CD8-positive, alpha-beta memory T cell (primary cell): ENCODE measurements at places on chromosomes 2 and 18.

DNA sequence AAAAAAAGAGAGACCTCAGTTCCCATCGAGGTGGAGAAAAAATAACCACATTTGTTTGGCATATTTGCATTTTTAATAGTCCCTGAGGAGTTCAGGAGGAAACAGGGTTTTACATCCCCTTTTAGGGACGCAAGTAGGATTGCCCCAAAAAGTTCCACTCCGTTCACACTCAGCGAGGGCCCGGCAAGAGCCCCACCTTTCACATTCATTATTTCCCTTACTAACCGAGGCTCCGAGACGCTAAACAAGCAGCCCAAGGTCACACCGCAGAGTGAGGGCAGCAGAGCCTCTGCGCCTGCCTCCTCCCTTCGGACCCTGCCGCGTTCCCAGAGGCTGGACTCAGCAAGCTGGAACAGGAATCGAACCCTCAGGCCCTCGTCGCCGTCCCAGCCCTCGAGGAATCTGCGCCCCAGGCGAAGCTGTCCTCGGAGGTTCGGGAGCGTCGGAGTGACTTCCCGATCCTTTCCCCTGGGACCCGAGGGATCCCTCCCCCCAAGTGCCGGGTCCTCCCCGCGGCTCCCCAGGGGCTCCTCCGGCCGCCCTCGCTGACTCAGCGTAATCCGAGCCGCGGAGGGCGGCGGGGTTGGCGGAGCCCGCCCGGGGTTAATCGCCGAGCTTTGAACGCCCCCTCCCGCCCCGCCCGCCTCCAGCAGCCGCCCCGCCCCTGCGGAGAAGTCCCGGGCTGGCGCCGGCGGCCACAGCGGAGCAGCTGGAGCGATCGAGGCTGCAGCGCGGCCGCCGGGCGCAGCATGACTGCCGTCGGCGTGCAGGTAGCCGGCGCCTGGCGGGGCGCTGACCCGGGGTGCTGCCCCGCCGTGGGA is at the start of gene TMEM37:
TMEM37 (plus strand) TSS at position 700 of the 821 bp plus-strand sequence; CDS start at position 750, 50 bp downstream.
- no peaks in the 10 kb centered on the region for H3K4me1 ChIP-seq
- no peak within 1 kb of the TSS for H3K27ac ChIP-seq
- H3K36me3 ChIP-seq, result no peaks in the 10 kb centered on the region

DNA sequence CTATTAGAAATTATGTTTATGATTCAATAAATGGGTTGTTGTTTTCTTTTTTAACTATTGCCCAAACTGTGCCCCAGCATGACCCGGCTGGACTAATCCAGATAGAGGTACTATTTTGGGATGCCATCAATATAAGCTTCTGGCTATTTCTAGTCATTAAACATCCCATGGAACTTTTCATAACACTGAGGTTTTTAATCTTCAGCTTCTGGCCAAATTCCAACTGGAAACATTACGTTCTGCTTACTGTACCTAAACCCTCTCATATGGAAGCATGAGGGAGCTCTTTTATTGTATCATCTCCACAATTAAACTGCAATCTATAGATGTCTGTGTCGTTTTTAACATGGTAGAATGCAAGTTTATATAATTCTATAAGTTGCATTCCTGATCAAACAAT is 674.7 kb downstream of the ARHGAP15 start:
- no peak for DNase-seq
- no peaks in the 10 kb centered on the region for H3K36me3 ChIP-seq
- no peaks in the 10 kb centered on the region for H3K27me3 ChIP-seq
- no peak overlapping the region for H3K27ac ChIP-seq
- no peaks in the 10 kb centered on the region for H3K4me1 ChIP-seq

DNA sequence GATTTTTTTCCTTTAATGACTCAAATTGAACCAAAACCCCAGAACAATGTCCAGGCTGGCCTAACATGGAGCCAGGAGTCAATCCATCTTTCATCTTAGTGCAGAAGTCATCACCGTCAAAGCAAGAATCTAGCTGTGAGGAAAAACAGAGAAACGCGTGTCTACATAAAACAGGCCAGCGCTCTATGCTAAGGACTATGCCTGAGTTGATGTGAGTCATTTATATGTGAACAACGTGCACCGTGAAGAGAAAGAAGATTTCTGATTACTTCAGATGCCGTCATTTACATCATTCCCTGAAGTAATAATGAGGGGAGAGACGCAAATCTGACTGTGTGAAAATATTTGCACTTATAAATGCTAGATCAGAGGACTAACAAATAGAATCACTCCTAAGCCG is 34.0 kb upstream of the SALL3 start:
- H3K4me3 ChIP-seq, result no peak overlapping the region
- no peaks in the 10 kb centered on the region for H3K36me3 ChIP-seq
- DNase-seq, result no peak
- H3K4me1 ChIP-seq, result no peaks in the 10 kb centered on the region
- H3K27me3 ChIP-seq, result no peaks in the 10 kb centered on the region
- no peak overlapping the region for H3K27ac ChIP-seq

DNA sequence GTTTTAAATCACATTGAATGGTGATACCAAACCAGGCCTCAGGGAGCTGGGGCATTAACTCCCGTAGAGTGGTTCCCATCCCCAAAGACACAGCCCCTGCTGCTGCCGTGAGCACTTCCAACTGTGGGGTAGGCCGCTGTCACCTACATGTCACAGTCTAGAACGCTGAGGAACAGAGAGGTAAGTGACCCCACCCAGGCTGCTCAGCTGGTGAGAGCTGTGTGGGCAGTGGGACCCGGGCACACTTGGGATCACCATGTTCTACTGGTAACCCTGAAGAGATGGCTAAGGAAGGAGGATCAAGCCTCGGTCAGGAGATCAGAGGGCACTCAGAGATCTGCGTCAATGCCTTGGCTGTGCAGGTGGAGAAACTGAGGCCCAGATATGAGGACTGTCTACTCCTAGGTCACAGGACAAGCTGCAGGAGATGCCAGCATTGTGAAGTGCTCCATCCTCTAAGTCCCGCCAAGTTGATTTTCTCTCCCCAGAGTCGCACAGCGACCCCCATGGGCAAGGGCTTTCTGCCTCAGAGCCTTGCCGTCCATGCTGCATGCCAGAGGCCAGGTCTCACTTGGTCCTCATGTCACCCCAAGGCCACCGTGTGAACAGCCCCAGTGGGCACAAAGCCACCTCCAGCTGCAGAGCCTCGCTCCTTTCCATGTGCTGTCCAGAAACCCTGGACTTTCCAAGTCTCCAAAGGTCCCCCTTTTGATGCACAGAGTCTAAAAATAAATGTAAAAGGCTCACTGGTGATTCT is 144.2 kb upstream of the OTOS start:
- no peak for DNase-seq
- no peaks in the 10 kb centered on the region for H3K4me1 ChIP-seq
- no peaks in the 10 kb centered on the region for H3K36me3 ChIP-seq
- no peak overlapping the region for H3K4me3 ChIP-seq
- H3K27me3 ChIP-seq, result no peaks in the 10 kb centered on the region

DNA sequence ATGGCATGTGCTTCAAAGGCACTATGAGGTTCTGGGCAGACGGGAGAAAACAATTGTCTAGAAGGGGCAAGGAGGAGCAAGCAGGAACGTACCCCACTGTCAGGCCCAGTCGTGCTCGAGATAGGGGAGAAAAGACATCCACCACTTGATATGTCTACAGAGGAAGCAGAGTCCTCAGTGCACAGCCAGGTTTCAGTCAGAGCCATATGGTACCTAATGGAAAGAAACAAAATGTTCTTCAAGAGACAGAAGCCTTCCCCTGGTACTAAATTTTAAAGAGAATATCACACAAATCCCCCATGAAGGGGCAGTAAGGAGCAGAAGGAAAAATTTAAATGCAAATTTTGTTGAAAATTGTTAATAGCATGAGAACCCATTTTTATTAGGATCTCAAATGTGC is 21.9 kb downstream of the THUMPD2 start:
- no peaks in the 10 kb centered on the region for H3K27me3 ChIP-seq
- no peak for DNase-seq

DNA sequence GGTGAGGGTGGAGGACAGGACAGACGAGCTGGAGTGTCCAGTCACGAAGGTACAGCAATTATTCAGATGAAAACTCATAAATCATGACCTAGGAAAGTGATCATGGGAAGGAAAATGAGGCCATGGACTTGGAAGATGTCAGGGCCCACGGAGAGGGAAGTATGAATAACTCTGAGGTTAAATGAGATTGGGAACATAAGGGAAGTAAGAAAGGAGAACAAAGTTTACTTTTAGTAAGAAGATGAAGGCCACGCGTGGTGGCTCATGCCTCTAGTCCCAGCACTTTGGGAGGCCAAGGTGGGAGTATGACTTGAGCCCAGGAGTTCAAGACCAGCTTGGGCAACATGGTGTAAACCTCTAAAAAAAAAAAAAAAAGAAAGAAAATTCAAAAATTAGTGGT is 56.2 kb downstream of the AQP4 start:
- no peak overlapping the region for H3K4me3 ChIP-seq
- no peaks in the 10 kb centered on the region for H3K4me1 ChIP-seq
- H3K27me3 ChIP-seq, result no peaks in the 10 kb centered on the region
- no peaks in the 10 kb centered on the region for H3K36me3 ChIP-seq
- no peak for DNase-seq
- H3K27ac ChIP-seq, result no peak overlapping the region

DNA sequence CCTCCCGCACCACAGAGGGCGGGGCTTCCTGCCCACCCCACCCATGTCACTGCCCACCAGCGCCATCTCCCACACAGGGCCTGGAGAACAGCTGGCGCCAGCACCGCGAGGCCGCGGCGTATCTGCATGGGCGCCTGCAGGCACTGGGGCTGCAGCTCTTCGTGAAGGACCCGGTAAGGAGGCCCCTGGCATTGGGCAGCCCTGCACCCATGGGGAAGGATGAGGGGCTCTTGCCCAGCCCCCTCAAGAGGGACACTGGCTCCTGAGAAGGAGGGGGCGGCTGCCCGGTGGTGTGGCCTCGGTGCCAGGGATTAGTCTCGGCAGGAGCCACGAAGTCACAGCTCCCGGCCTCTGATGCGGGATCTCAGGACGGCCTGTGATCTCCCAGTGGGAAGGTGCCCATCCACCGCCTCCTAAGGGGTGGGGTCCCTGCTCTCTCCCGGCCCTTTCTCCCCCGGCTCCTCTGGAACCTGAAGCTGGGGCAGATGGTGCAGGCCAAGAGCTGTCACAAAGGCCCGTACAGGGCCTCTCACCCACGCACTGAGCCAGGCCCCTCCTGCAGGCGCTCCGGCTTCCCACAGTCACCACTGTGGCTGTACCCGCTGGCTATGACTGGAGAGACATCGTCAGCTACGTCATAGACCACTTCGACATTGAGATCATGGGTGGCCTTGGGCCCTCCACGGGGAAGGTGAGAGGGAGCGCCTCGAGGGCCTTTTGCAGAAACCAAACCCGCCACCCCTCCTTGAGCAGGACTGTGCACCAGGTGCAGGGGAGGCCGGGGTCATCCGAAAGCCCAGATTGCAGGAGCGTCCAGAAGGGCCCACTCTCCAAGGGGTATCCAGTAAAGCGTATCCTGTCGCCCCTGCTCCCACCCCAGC is 9.1 kb downstream of the AGXT start:
- no peaks in the 10 kb centered on the region for H3K36me3 ChIP-seq
- H3K4me1 ChIP-seq, result no peaks in the 10 kb centered on the region
- DNase-seq, result no peak
- H3K27ac ChIP-seq, result no peak overlapping the region
- no peak overlapping the region for H3K4me3 ChIP-seq

DNA sequence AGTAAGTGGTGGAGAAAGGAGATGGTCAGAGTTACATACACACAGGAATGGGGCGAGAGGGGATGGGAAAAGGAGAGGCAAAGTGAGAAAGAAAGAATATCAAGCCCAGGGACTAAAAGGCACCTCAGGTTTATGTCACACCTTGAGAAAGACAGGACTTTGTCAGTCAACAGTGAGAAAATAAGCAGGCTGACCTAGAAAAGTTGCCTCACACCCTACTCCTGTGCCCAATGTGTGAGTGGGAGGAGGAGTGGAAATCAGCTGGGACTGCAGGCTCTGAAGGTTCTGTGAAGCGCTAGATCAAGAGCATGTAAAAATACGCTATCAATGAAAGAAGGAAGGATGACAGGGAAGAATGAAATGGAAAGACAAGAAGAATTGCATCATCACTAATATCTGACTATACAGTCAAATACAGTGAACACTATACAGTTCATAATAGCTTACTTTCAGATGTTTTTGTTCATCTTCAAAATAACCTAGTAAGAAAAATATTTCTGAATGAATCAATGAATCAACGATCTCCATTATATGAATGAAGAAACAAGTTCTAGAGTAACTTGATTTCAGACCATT is 10.7 kb downstream of the VPS54 start:
- no peaks in the 10 kb centered on the region for H3K36me3 ChIP-seq
- DNase-seq, result no peak
- no peaks in the 10 kb centered on the region for H3K27me3 ChIP-seq
- no peak overlapping the region for H3K27ac ChIP-seq
- H3K4me3 ChIP-seq, result no peak overlapping the region
- no peaks in the 10 kb centered on the region for H3K4me1 ChIP-seq

- no peak overlapping the region for H3K4me3 ChIP-seq
- no peaks in the 10 kb centered on the region for H3K36me3 ChIP-seq
- H3K27ac ChIP-seq, result no peak overlapping the region
- no peaks in the 10 kb centered on the region for H3K27me3 ChIP-seq
- H3K4me1 ChIP-seq, result no peaks in the 10 kb centered on the region
- no peak for DNase-seq
Measured at GRCh38 chr2:204744506-204744905, 199.2 kb downstream of the PARD3B start.
